ENCODE measurements at places on chromosomes 6 and 20.
A peak's percentile ranks its signal among the peaks of the same experiment; 100 is the strongest.

DNA sequence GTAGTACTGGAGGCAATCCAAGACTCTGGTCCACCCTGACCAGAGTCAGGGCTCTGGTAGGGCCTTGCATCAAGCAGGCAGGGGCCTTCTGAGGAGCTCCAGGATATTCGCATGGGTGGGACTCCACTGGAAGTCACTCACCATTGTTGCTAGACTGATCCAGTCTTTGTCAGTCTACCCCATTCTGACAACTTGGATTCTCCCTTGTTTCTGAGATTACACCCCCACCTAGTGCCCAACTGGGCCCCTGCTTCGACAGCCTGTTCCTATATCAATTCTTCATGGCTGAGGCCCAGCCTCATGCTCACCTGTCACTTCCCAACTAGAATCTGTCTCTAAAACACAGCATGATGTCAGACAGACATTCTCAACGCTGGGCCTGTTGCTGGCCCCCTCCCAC is 5.2 kb downstream of the SLC35D3 start:
- no peak for DNase-seq

DNA sequence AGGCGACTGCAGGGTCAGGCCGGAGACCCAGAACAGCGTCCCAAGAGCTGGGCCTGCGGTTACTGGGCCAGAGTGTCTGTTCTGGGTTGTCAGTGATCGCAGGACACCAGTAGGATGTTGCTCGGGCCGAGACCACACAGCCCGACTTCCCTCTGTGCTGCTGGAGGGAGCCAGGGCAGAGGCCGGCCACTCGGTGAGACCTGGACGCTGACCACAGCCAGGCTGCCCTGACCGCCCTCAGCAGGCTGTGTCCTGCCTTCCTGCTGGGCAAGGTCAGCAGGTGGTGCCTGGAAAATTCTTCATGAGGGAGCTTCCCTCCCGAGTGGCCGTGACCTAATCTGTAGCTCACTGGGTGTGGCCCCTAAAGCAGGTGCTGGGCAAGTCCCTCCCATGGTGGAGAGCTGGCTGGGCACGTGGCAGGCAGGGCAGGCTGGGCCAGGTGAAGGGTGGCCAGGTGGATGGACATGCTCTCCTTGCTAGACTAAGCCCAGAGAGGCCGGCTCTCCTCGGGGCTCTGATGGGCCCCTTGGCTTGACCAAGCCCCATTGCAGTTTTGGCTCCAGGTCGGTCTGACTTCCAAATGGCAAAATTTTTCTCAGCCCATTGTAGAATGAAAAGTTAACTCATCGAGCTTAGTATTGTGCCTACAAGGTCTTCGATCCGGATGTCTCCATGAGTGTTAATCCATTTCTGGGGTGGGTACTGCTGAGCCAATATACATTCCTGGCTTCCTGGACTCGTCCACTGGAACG is 1.9 kb downstream of the SLCO4A1 start:
- no peak for DNase-seq

DNA sequence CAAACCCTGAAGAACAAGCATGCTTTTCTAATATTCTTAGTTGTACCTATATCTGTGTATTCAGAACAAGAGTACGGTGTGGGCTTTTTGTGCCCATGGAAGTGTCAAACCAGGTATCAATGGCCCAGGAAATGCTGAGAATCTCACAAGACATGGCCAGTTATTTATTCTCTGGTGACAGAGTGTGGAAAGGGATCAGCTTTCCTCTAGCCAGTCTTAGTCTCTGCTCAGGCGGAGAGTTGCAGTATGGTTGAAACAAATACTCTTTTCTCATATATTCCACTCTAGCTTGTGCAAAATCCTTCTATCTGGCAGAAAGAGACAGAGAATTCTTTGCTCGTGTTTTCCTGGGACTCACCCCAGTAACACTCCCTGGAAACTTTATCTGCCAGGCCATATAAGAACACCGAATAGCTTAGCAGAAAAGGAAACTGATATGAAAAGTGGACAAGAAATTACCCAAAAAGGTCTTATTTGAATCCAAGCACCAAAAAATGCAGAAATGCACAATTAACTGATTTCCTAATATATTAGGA is 173.3 kb upstream of the RSPO3 start:
- DNase-seq = no peak

DNA sequence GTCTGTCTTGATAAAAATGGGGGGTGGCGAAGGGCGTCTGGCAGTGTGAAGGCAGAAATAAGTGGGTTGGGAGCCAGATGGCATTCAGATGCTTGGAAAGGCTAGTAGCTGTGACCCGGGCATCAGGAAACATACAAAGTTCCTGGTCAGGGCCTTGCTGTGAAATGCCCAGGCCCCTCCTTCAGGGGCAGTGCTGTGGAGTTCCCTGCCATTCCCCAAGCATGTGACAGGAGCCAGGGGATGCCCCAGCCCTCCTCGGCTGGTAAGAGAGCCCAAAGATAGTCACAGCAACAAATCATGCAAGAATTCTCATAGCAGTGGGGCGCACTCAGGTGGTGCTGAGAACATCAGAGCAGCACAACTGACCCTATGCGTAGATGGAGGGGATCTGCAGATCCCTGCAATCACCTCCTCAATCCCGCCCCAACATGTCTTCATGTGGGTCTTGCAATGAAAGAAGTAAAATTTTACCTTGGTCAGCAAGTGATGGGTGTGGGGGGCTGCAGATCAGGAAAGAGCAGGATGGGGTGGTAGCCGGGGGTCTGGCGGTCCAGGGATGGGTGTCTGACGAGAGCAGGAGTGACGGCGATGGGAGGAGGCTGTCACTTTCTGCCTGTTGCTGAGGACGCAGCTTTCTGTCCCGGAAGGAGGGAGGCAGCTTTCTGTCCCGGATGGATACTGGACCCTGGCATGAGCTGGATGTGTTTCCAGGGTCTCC is 39.5 kb downstream of the SLC22A1 start:
- DNase-seq = no peak

GRCh38 chr20:32462900-32463641 is 104.9 kb downstream of the ASXL1 start:
- DNase-seq = no peak

DNA sequence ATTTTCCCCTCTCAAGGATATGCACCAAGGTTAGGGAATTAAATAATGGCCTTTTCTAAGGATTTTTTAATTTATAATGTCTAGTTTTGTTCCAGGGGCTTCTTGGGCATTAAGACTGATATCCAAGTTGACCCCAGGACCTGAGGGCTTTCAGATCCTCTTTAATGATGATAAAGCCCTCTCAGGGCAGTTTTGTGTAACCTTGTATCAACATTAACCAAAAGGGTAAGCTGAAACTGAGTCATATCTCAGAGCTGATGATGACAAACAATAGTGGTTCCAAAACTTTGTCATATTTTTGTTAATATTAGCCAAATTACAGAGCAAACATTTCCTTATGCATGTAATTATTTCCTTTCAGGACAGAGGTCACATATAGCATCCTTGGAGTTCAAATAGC is 309.4 kb upstream of the MAN1A1 start:
- no peak for DNase-seq

DNA sequence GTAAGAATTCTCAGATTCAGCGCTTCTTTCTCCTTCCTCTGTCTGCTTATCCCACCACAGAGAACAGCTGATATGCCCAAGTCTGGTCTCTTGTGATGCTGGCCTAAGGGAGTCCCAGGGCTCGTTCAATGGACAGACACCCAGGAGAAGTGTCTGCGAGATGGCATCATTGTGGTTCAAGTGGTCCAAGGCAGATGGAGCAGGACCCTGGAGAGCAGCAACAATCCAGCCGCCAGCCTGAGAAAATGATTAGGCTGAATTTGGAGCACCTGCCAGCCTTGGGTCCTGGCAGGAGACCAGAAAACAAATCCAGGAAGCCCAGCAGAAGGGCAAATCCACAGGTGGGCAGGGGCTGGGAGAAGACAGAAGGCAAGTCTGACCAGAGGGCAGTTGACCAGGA is 145.8 kb downstream of the PTPRT start:
- no peak for DNase-seq

DNA sequence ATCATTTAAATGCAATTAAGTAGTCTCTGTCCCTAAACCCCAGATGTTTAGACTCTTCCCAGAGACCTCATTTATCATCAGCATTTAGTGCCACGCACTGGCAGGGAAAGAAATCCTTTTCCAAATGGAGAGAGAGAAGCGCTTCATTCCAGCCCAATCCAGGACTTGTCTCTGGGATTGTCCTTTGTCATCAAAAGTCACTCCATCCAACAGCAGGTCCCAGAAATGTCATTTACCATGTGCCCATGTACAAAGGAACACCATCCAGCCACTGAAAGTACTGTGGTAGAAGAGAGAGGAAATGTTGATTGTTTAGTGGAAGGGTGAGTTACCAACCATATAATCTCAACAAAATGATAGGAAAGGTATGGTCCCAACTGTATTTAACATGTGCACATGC is 66.9 kb upstream of the SMIM28 start:
- DNase-seq = no peak

DNA sequence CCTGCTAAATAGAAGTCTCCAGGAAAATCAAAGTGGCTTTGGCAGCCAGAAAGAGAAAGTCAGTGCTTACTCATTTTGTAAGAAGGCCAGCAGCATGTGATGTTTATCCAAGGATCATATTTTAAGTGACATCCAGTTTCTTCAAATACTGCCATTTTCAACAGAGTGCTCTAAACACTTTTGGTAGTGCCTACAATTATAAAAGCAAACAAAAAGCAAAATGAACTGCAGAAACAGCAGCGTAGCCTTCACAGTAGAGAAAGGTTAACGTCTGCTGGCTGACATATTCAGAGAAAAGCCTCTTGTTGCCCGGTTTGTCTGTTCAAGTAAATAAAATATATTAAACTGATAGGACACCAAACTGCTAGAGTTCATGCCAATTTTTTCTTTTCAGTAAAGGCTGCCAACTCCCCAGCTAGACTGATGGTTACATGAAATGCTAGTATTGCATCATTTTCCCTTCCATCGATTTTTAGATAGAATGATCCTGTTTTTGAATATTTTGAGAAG is 705.7 kb upstream of the SLC35B3 start:
- no peak for DNase-seq

DNA sequence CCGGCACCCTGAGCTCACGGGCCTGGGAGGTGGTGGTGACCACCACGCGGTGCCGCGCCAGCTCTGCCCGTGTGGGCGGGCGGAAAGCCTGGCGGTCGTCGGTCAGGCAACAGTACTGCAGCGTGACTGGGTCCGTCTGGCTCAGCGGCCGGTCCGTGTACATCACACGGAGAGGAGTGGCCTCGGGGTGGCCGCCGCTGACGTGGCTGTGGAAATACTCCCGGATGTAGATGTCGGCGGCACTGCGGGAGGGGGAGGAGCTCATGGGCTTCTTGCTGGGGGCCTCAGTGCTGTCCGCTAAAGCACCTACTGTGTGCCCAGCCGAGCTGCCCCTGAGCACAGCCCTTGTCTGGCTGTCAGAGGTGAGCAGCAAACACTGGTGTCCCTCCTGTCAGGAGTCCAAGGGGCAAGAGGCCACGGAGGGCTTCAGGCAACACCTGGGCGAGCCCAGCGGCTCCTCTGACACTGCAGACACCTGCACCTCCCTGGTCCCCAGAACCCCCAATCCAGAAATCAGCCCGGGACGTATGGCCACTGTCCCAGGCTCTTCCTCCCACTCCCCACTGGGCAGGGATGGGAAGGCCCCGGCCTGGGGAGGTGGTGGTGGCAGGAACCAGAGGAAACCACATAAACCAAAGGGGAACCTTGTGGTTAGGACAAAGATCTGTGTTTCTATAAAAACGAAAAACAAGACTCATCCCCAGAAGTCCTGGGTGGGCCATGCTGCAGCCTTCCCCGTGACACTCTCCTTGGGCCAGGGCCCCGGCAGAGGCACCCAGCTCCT is 6.5 kb downstream of the HELZ2 start:
- DNase-seq = peak; percentile 30

GRCh38 chr6:118770112-118770788 is 118.9 kb upstream of the CEP85L start:
- no peak for DNase-seq

- DNase-seq = no peak
These were observed 311.5 kb downstream of the HDGFL1 start for GRCh38 chr6:22880686-22881433.

DNA sequence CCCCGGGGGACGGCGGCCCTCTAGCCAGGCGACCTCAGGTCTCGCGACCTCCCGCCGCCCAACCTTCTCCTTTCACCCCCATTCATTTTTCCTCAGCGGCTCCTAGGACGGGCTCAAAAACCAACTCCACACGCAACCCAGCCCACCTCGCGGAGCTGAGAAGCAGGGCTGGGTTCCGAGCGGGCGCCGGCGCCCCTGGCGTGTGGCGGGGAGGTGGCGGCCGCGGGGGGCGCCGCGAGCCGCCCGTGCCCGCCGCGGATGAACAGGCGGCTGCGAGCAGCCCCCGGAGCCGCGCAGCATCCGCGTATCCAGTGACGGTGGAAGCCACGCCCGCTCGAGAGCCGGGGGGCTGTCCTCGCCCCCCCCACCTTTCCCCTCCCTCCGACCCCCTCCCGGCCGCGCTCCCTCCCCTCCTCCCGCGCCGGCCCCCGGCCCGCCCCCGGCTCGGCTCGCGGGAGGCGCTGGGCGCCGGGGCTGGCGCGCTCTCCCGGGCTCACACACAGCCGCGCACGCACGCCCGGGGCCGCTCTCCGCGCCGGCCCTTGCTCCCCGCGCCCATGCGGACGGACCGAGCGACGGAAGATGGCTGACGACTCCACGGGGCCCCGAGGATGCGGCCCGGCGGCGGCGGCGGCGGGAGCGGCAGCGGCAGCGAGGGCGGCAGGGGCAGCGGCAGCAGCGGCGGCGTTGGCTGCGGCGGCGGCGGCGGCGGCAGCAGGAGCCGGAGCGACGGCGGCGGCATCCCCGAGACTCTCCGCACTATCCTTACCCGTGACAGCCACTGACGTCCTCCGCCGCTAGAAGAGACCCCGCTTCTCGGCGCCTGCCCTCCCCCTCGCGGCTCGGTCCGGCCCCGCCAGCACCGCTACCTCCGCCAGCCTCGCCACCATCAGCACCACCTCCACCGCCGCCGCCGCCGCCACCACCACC is at the start of gene SOBP:
TSS of gene SOBP (plus strand) at position 482 of the 930 bp plus-strand sequence. CDS start 500 bp downstream, outside the sequence.
- peak; percentile 37 for DNase-seq

- DNase-seq = no peak
These were observed 78.9 kb upstream of the ISM1 start for GRCh38 chr20:13142143-13142542.

DNA sequence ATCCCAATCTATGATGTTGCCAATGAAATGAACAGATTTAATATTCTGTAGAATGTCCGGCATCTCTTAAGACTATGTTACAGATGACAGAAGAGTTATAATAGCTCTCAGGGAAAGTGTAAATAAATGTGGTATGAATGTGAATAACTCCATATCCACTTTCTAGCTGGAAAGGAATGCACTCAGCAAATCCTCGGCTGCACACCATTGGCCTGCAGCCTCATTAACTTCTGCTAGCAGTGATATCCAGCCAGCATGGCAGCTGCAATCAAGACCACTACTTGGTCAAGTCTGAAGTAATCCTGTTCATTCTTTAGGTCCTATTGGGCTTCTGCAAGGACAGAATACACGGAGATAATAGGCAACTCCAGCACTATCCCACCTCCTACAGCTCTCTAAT is 17.3 kb upstream of the MICA start:
- no peak for DNase-seq

DNA sequence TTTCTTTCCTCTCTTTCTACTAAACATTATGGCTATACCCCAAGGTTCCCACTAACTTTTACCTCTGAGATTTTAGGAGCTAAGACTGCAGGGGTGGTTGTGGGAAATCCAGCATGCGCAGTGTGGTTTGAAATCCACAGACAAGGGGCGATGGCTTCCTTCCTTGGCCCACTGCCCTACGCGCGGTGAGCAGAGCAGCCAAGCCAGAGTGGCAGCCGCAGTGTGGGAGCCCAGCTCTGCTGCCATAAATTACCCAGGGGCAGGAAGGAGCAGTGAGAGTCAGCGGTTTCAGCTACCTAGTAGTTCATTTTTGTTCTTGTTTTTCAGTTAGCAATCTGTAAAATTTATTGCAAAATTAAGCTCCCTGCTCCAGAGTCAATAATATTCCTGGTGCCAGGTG is 101.4 kb downstream of the BMP2 start:
- no peak for DNase-seq

Measured in activated gamma-delta T cell treated with anti-CD3 and anti-CD28 coated beads, Interleukin-2, amount 50 U/mL, for 16 hours (primary cell).